A549 treated with dexamethasone at 1 μM for 4 hours (cell line): ENCODE measurements at places on chromosomes 6 and 20. TPM values are rescaled to one million over a fixed set of nuclear protein-coding genes. Genes with fewer than 3 reads are reported as not detected.

SMLR1 gene
- total RNA-seq, result not detected in 5 replicates

C6orf15 gene
- total RNA-seq, result 0.07 TPM in 1 of 5 replicates, not detected in the others

DUSP15 gene
- total RNA-seq, result 0.49 to 0.98 TPM (median 0.66 TPM) in 5 replicates

TINAG gene
- total RNA-seq, result 0.14 TPM in 1 of 5 replicates, not detected in the others

SSTR4 gene
- 0.43 to 1.1 TPM (median 0.64 TPM) in 5 replicates for total RNA-seq

TTLL9 gene
- total RNA-seq, result 0.05 to 0.07 TPM in 2 of 5 replicates, not detected in the others

ZNF311 gene
- total RNA-seq, result 0.14 to 0.18 TPM (median 0.15 TPM) in 5 replicates

SDCBP2 gene
- 1.4 to 2.2 TPM (median 1.6 TPM) in 5 replicates for total RNA-seq

CST7 gene
- total RNA-seq, result 0.20 TPM in 1 of 5 replicates, not detected in the others

PTPN1 gene
- 52.3 to 63.0 TPM (median 59.1 TPM) in 5 replicates for total RNA-seq

SESN1 gene
- 9.0 to 11.3 TPM (median 10.0 TPM) in 5 replicates for total RNA-seq

SLC22A2 gene
- total RNA-seq, result 0.04 to 0.15 TPM (median 0.06 TPM) in 3 of 5 replicates, not detected in the others

THBS2 gene
- total RNA-seq, result 0.07 to 0.12 TPM (median 0.09 TPM) in 5 replicates

SLC32A1 gene
- total RNA-seq, result 0.04 TPM in 1 of 5 replicates, not detected in the others

MAK gene
- 0.11 to 0.16 TPM (median 0.15 TPM) in 5 replicates for total RNA-seq

C6orf163 gene
- total RNA-seq, result 0.09 to 0.32 TPM (median 0.22 TPM) in 5 replicates

BPIFA1 gene
- not detected in 5 replicates for total RNA-seq

FLRT3 gene
- total RNA-seq, result 2.5 to 2.7 TPM (median 2.6 TPM) in 5 replicates

ZSCAN12 gene
- 1.3 to 2.2 TPM (median 1.8 TPM) in 5 replicates for total RNA-seq

HSD17B8 gene
- total RNA-seq, result 12.2 to 14.2 TPM (median 13.3 TPM) in 5 replicates

AIF1 gene
- total RNA-seq, result not detected in 5 replicates

RPS21 gene
- total RNA-seq, result 2,112 to 2,510 TPM (median 2,240 TPM) in 5 replicates

CRISP3 gene
- total RNA-seq, result not detected in 5 replicates
